ENCODE measurements at places on chromosomes 16 and 17.

GRCh38 chr16:72092832-72093447 lies 480 bp downstream of the TXNL4B start:
- DNase-seq, result peak; percentile 24
- no peaks in the 10 kb centered on the region for H3K27me3 ChIP-seq
- H3K36me3 ChIP-seq, result peaks cover 8% of the 10 kb centered on the region
- H3K4me1 ChIP-seq, result peaks cover 13% of the 10 kb centered on the region
- peak overlapping the region; percentile 98 for H3K4me3 ChIP-seq
- peak overlapping the region; percentile 78 for H3K27ac ChIP-seq

- no peak overlapping the region for H3K27ac ChIP-seq
- no peaks in the 10 kb centered on the region for H3K4me1 ChIP-seq
- H3K27me3 ChIP-seq, result no peaks in the 10 kb centered on the region
- no peaks in the 10 kb centered on the region for H3K36me3 ChIP-seq
- no peak overlapping the region for H3K4me3 ChIP-seq
- DNase-seq, result no peak
Measured at GRCh38 chr17:28033972-28034714, 8.3 kb upstream of the NLK start.

DNA sequence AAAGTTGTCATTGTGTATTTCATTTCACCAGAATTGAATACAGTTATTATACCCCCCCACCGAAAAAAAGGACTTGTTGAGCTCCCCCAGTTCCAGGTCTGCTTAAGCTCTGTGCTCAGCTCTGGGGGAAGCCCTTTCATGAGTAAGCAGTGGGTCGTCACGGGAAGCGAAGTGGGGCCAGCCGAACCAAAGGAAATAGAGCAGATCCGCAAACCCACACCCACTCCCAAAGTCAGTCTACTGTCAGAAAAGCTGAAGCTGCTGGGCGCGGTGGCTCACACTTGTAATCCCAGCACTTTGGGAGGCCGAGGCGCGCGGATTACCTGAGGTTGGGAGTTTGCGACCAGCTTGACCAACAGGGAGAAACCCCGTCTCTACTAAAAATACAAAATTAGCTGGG lies 50.1 kb downstream of the PECAM1 start:
- no peak for DNase-seq
- no peaks in the 10 kb centered on the region for H3K27me3 ChIP-seq
- no peak overlapping the region for H3K27ac ChIP-seq

GRCh38 chr17:82647593-82648164 lies 565 bp downstream of the WDR45B start:
- H3K36me3 ChIP-seq, result no peaks in the 10 kb centered on the region
- H3K27ac ChIP-seq, result peak overlapping the region; percentile 86
- no peaks in the 10 kb centered on the region for H3K27me3 ChIP-seq

DNA sequence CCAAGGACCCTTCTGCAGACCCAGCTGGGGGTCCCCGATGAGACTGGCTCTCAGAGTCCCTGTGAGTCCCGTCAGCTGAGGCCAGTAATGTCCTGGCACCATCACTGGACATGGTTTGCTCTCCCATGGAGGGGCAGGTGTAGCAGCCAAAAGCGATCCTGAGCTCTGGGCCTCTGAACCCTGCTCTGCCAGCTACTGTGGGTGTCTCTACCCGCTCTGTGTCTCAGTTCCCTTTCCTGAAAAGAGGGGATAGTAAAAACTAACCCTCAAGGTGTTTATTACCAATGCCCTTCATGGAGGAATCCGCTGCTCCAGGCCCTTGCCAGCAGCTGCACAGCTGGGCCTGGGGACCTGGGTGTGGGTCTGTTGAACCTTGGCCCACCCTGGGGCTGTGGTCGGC lies 8.8 kb downstream of the TUBB3 start:
- H3K27ac ChIP-seq, result no peak overlapping the region
- H3K27me3 ChIP-seq, result peaks cover 22% of the 10 kb centered on the region
- no peaks in the 10 kb centered on the region for H3K4me1 ChIP-seq
- H3K36me3 ChIP-seq, result no peaks in the 10 kb centered on the region

DNA sequence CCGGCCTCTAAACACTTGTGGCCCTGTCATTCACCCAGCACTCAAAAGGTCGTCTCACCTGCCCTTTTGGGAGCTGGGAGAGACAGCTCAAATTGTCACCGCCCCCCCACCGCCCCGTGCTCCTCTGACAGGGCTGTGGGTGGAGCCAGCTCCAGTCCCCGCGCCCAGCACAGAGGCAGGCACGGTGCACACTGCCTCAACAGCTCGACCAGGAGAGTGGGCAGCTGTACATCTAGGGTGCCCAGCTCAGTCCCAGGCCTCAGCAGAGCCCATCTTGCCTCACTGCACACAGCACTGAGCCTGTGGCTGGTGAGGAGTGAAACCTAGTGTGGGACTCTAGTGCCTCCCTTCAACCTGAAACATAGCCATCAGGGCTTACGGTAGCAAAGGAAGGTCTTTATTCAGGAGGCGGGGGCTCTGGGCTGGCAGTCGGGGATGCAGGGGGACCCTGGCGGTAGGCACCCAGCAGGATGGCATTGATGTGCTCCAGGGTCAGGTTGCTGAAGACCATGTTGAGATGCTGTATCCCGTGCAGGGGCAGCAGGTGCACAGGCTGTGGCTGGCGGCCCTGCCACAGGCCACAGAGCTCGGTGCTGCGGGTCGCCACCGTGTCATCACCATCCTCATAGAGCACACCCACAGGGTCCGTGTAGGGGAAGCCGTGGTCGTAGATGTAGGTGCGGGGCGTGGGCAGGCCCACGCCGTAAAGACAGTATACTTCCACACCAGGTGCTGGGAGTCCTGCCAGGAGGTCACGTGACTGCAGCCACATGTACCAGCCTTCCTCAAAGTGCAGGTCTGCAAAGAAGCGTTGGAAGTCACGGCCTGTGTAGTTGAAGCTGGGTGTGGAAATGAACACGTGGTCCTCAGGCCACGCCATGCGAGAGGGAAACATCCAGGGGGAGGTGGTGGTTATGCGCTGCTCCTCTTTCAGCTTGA lies 3.1 kb upstream of the PSMB10 start:
- H3K36me3 ChIP-seq, result no peaks in the 10 kb centered on the region
- DNase-seq, result no peak
- peaks cover 13% of the 10 kb centered on the region for H3K4me1 ChIP-seq
- no peak overlapping the region for H3K4me3 ChIP-seq
- H3K27me3 ChIP-seq, result no peaks in the 10 kb centered on the region

GRCh38 chr16:31064882-31065461 lies 9.1 kb downstream of the ZNF668 start:
- H3K27me3 ChIP-seq, result no peaks in the 10 kb centered on the region
- H3K36me3 ChIP-seq, result no peaks in the 10 kb centered on the region
- no peak for DNase-seq
- H3K4me1 ChIP-seq, result no peaks in the 10 kb centered on the region

GRCh38 chr16:66594739-66595138 lies 9.8 kb upstream of the CMTM3 start:
- H3K36me3 ChIP-seq, result no peaks in the 10 kb centered on the region
- H3K4me1 ChIP-seq, result no peaks in the 10 kb centered on the region
- no peak overlapping the region for H3K27ac ChIP-seq
- DNase-seq, result no peak
- H3K27me3 ChIP-seq, result no peaks in the 10 kb centered on the region

- peaks cover 12% of the 10 kb centered on the region for H3K4me1 ChIP-seq
- H3K36me3 ChIP-seq, result no peaks in the 10 kb centered on the region
- no peak for DNase-seq
- H3K27me3 ChIP-seq, result no peaks in the 10 kb centered on the region
- H3K4me3 ChIP-seq, result no peak overlapping the region
Measured at GRCh38 chr17:82204831-82205719, 7.6 kb downstream of the CCDC57 start.

DNA sequence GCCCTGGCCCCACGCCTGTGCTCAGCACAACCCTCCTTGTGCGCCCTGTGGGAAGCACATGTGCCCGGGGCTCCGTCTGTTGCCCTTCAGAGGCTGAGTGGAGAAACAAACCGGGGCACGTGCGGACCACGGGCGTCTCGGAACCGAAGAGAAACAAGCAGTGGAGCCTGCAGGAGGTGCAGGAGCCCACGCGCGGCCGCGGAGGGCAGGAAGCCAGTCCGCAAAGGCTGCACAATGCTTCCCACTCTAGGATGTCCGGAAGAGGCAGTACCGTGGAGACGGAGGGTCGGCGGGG lies 75.5 kb upstream of the GNG13 start:
- H3K27me3 ChIP-seq, result peaks cover 96% of the 10 kb centered on the region
- no peak overlapping the region for H3K4me3 ChIP-seq
- no peak overlapping the region for H3K27ac ChIP-seq
- no peaks in the 10 kb centered on the region for H3K36me3 ChIP-seq
